Islet precursor cell (in vitro differentiated cells): ENCODE measurements at places on chromosomes 1 and 21.

- no peak for DNase-seq
Observed at GRCh38 chr1:82578086-82578726, 777.5 kb downstream of the ADGRL2 start.

DNA sequence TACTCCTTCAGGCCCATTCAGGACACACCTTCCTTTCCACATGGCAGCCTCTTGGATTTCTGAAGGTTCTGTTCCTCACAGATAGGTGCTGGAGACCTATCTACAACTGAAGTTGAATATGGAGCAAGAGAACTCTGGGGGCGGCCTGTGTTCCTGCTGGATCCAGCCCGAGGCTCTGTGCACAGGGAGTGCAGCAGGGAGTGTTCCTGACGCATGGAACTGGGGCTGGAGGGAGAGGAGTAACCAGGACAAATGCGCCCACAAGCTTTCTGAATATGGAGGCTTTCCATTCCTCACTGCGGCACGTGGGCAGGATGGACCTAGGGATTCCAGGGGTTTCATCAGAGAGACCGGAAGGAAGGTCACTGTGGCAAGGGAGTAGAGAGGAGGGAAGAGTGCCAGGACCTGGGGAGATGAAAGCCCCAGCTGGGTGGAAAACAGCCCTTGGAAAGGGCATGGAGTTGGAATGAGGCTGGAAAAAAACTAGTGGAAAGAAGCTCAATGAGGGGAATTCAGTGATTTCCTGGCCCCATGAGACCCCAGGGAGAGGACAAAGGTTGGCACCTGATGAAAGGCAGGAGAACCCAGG is 12.5 kb downstream of the PM20D1 start:
- DNase-seq = no peak

- DNase-seq = no peak
Observed at GRCh38 chr1:226047495-226047894, 15.0 kb upstream of the H3-3A start.

- peak; percentile 31 for DNase-seq
Observed at GRCh38 chr21:45376459-45377324, 28.3 kb upstream of the COL18A1 start.

- peak; percentile 65 for DNase-seq
Observed at GRCh38 chr1:246176126-246177024, 330.7 kb downstream of the SMYD3 start.

DNA sequence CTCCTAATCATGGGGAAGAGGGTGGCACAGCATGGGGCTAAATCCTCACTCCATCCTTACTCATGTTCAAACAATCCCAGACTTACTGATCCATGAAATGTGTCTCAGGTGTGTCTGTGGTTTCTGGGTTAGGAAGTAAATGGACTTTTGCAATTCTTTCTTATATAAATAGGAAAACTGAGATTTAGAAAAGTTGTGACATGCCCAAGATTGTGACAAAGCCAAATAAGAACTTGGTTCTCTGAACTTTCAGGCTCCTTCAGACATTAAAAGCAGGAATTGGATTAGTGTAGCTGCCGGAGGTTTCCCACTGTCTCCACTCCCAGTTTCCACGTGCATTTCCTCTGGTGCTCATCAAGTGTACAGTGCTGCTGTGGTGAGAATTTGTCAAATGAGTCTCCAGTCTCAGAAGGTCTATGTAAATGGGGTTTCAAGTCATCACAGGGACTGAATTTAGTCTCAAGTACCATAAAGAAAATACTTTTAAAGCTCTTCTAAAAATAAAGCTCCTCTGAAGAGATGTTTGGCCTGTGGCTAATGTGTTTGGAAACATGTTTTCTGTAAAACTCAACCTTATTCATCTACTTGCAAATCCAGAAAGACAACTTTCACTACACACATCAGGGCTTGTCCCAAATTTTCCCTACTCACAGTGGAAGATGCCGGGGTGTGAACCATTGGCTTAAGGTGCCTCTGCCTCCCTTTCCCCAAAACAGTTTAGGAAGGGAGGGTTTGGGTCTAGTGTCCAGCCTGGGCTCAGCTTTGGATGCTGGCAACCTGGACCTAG is 115.2 kb downstream of the NGF start:
- DNase-seq = no peak

- peak; percentile 94 for DNase-seq
Observed at GRCh38 chr1:14929547-14930246, 223.8 kb upstream of the TMEM51 start.

- DNase-seq = peak; percentile 77
Observed at GRCh38 chr1:180234369-180235076, 4.5 kb downstream of the LHX4 start.

GRCh38 chr1:219085082-219085481 is 88.6 kb upstream of the LYPLAL1 start:
- DNase-seq = no peak
